ENCODE measurements at places on chromosomes 7 and 10.
A peak's percentile ranks its signal among the peaks of the same experiment; 100 is the strongest.

- no peak for DNase-seq
These were observed 155.7 kb downstream of the PRKAG2 start for GRCh38 chr7:151721236-151721635.

DNA sequence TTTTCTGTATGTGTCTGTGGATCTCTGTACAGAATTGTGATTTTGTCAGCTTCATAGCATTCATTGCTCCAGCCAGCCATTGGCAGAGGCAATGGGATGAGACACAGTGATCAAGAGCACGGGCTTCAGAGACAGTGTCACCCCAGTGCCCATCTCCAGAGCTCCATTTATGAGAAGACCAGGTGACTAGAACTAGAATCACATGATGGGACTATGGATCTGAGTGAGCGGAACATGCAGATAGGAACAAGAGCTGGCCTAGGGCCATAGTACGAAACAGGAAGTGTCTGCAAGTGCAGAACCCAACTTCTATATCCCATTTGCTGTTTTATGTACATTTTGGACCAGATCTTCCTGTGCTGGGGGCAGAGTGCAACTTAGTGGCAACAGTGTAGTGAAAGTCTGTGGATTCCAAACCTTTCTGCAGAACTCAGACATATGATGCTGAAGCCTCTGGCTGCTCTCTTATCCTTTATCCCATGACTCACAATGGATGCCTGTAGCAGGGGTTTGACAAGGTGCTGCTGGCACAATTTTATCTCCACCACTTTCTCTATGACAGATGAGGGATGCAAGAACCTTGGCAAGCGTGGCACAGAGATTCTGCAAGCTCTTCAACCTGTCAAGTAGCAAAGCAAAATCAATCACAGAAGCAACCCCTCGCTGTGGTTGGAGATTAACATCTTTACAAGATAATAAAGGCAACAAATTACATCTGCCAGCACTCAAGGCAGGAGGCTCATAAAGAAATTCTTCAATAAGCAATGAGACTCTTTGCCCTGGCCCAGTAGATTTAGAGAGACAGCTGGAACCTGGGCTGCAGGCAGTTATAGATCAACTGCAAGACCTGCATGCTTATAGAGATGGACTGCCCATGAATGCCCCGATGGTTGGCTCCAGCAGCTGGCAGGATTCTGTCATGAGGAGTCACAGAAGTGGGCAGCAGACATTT, 681.3 kb downstream of the TNS3 start:
- DNase-seq: peak; percentile 62

DNA sequence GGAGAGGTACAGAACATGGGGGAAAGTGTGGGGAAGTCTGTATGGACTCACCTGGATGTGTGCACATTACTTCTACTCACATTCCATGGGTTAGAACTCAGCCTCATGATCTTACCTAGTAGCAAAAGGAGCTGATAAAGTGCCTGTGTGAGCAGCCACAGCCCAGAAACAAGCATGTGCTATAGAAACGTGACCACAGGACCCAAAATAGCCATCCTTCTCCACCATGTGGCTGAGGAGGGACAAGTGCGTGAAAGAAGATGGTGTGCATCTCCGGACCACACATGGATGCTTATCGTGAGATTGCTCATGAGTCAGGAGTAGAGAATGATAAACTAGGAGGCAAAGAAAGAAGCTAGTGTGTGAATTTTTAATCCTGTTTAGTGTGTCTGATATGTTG, 336.4 kb upstream of the PLXDC2 start:
- no peak for DNase-seq

- DNase-seq: no peak
These were observed 108.5 kb downstream of the TCERG1L start for GRCh38 chr10:131202990-131203389.

DNA sequence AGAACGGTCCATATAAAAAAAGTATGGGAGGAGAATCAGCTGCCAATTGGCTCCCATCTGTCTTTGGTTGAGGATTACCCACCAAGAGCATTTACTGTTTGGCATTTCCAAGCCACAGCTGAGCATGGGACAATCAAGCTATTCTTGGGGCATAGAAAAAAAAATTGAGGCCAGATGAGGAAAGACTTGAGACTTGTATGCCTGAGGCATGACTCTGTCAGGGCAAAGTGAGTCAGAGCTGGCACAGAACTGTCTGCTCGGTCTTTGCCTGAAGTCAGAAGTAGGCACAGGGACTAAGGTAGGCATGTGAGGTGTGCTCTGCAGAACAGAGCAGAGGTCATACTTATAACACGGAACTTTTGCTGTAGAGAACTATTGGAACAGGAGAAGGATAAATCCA, 126.5 kb upstream of the CHRM2 start:
- DNase-seq: no peak

GRCh38 chr7:2791390-2791789, 52.7 kb downstream of the GNA12 start:
- DNase-seq: no peak

DNA sequence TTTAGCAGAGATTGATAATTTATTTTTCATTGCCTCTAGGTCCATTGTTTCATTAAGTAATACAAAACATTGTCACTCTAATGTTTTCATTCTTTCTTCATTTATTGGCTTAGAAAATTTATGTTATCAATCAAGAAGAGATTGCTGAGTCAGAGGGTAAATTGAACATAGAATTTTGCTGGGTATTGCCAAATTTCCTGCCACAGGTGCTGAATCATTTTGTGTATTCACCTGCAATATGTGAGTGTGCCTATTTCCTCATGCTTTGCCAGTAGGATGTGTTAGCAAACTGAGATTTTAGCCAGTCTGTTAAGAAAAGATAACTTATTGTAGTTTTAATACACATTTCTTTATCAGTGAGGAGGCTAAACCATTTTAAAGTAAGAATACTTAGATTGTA, 38.0 kb downstream of the MARCHF5 start:
- DNase-seq: no peak
